ENCODE measurements at places on chromosomes 16 and 17. TPM values are rescaled to one million over a fixed set of nuclear protein-coding genes. Genes with fewer than 3 reads are reported as not detected.

GRCh38 chr16:86497551-86498021, 12.7 kb upstream of the FOXF1 start:
- no peak for DNase-seq

DNA sequence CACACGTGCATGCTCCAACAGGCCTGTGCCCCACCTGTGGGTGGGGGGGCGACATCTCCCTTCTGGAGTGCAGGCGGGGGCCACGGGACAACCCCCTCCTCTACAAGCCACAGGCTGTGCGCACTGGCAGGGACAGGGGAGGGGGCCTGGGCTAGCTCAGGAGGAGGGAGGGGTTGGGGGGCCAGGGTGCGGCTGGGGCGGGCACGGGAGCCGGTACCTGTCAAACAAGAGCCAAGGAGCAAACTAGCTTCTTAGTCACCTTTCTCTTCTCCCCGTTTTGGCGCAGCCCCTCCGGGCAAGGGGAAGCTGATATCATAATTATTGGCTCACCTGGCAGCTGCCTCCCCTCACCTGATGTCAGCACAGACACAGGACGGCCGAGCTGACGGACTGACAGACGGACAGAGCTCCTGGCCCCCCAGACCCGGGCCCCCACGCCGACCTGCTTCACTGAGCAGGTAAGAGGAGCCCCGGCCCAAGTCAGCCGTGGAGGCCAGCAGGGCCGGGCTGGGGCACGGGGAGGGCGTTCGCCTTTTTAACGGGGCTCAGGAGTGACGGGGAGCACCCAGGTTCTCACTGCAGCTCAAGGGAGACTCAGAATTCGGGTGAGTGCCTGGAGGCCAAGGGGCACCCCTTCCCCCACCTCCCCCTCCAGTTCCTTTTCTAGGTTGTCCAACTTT, at the start of gene FOXN1:
Gene FOXN1, plus strand, starts transcription at position 363 of the 680 bp plus-strand sequence. CDS start 17,622 bp downstream, outside the sequence.
- no peak for DNase-seq

- no peak for DNase-seq
Observed at GRCh38 chr17:63827801-63828221, 348 bp upstream of the FTSJ3 start.

DNA sequence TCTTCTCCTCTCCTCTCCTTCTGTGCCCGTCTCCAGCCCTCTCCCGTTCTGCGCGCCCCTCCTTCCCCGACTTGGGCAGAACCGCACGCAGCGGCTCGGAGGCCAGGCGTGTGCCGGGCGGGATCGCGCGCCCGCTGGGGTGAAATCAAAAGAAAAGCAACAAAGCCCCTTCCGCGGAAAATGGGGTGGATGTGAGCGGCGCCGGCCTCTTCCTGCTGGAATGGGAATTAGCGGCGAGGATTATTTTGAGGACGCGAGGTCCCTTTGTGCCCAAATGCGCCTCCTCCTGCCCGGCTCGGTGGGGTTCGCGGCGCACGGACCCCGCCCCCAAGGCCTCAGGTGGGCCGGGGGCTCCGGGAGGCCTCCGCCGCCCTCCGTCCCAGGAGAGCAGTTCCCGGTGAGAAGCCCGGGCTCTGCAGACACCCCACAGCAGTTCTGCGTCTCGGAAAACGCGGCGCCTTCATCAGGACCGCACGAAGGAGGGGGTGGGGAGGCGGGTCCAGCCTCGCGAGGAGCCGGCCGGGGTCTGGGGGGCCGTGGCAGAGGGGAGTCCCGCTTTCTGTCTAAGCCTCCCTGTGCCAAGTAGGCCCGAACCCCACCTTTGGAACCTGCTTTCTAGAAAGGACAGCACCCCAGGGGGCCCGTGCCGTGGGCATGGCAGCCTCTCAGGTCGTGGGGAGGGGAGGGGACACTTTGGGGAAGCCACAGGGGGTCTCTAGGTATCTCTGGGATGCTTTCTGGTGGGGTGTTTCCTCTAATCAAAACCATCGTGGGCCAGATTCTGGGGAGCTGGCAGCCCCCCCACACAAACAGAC, 91.0 kb upstream of the CBX4 start:
- no peak for DNase-seq

The DDX28 gene
- 12.6 TPM for total RNA-seq

The PRSS22 gene
- 1.1 TPM for total RNA-seq
